Renal cortical epithelial cell (primary cell): ENCODE measurements at places on chromosomes 2 and 18. TPM values are rescaled to one million over a fixed set of nuclear protein-coding genes. Genes with fewer than 3 reads are reported as not detected.

Gene SLC40A1
- 2.8 and 26.3 TPM in 2 replicates for total RNA-seq

Gene SPP2
- not detected in 2 replicates for total RNA-seq

Gene AGBL5
- 23.6 and 35.0 TPM in 2 replicates for total RNA-seq

Gene SCYGR4
- total RNA-seq: not detected in 2 replicates

Gene GALNT13
- total RNA-seq: 0.40 and 0.52 TPM in 2 replicates

Gene EMILIN1
- 0.30 and 0.69 TPM in 2 replicates for total RNA-seq

Gene ANKRD30B
- total RNA-seq: not detected in 2 replicates

Gene RAB6C
- total RNA-seq: not detected in 2 replicates

Gene SYT4
- not detected in 2 replicates for total RNA-seq

Gene CREB1
- total RNA-seq: 41.3 and 68.4 TPM in 2 replicates

Gene MPPE1
- 20.1 and 37.6 TPM in 2 replicates for total RNA-seq

Gene FOXI3
- not detected in 2 replicates for total RNA-seq

Gene ABCG8
- not detected in 2 replicates for total RNA-seq

Gene ERFE
- 10.4 and 13.9 TPM in 2 replicates for total RNA-seq

Gene SCYGR1
- not detected in 2 replicates for total RNA-seq

Gene LOXHD1
- not detected in 2 replicates for total RNA-seq

Gene RNF149
- 81.3 and 82.4 TPM in 2 replicates for total RNA-seq

Gene LRRC30
- not detected in 2 replicates for total RNA-seq

Gene HOXD4
- total RNA-seq: 6.6 and 23.2 TPM in 2 replicates

Gene LIMS4
- 1.1 and 1.9 TPM in 2 replicates for total RNA-seq

Gene ANKRD23
- total RNA-seq: 0.35 and 2.2 TPM in 2 replicates

Gene TUBA4B
- total RNA-seq: 0.25 TPM in 1 of 2 replicates, not detected in the other

Gene IL1R2
- 0.89 and 23.4 TPM in 2 replicates for total RNA-seq

Gene IWS1
- total RNA-seq: 46.5 and 71.3 TPM in 2 replicates

Gene SLC4A5
- total RNA-seq: 0.89 and 1.2 TPM in 2 replicates

Gene GKN2
- total RNA-seq: not detected in 2 replicates

Gene DLGAP1
- total RNA-seq: 1.7 and 7.2 TPM in 2 replicates

Gene PER2
- total RNA-seq: 1.0 and 3.7 TPM in 2 replicates

Gene ERMN
- total RNA-seq: not detected in 2 replicates

Gene TMEM247
- total RNA-seq: not detected in 2 replicates

Gene ACADL
- 0.17 and 3.8 TPM in 2 replicates for total RNA-seq

Gene XDH
- 2.0 and 25.9 TPM in 2 replicates for total RNA-seq

Gene LYPD6
- total RNA-seq: 1.6 and 5.6 TPM in 2 replicates

Gene MEIS1
- 1.8 and 3.1 TPM in 2 replicates for total RNA-seq

Gene ZC3H6
- 4.7 and 7.0 TPM in 2 replicates for total RNA-seq

Gene ZFP36L2
- total RNA-seq: 4.5 and 20.1 TPM in 2 replicates

Gene SERPINB3
- 0.40 and 1.9 TPM in 2 replicates for total RNA-seq

Gene PLB1
- 1.2 and 2.1 TPM in 2 replicates for total RNA-seq

Gene CCDC85A
- total RNA-seq: under 0.01 and 0.15 TPM in 2 replicates

Gene CCDC121
- total RNA-seq: 0.69 and 3.8 TPM in 2 replicates

Gene ZNF512
- total RNA-seq: 10.2 and 48.0 TPM in 2 replicates

Gene TMEM163
- total RNA-seq: 3.6 and 6.7 TPM in 2 replicates

Gene UBE2F
- 56.0 and 61.1 TPM in 2 replicates for total RNA-seq

Gene SGPP2
- 49.0 and 88.9 TPM in 2 replicates for total RNA-seq

Gene PTPRN
- 0.35 and 0.52 TPM in 2 replicates for total RNA-seq

Gene FAM237A
- not detected in 2 replicates for total RNA-seq

Gene EN1
- total RNA-seq: not detected in 2 replicates

Gene SNED1
- total RNA-seq: 1.6 and 4.2 TPM in 2 replicates

Gene NLRC4
- total RNA-seq: not detected in 2 replicates

Gene SP5
- total RNA-seq: 0.10 and 0.69 TPM in 2 replicates

Gene MC4R
- total RNA-seq: not detected in 2 replicates

Gene SLC25A52
- total RNA-seq: 0.80 TPM in 1 of 2 replicates, not detected in the other

Gene MEP1B
- total RNA-seq: not detected in 2 replicates

Gene BCL11A
- 0.80 and 1.0 TPM in 2 replicates for total RNA-seq

Gene ZSCAN30
- total RNA-seq: 15.6 and 24.0 TPM in 2 replicates

Gene SERPINB2
- total RNA-seq: 0.17 TPM in 1 of 2 replicates, not detected in the other

Gene IL36B
- not detected in 2 replicates for total RNA-seq

Gene APOB
- 0.50 TPM in 1 of 2 replicates, not detected in the other for total RNA-seq

Gene CCDC141
- under 0.01 and 0.05 TPM in 2 replicates for total RNA-seq

Gene DPP10
- total RNA-seq: not detected in 2 replicates
